ENCODE measurements at places on chromosomes 7 and 10. TPM values are rescaled to one million over a fixed set of nuclear protein-coding genes. Genes with fewer than 3 reads are reported as not detected.

Gene RTKN2
- total RNA-seq: 9.2 TPM

Gene TMEM26
- not detected for total RNA-seq

Gene KIN
- total RNA-seq: 10.8 TPM

Gene OGDHL
- total RNA-seq: 0.27 TPM

Gene BAG3
- 25.5 TPM for total RNA-seq

Gene APBB1IP
- 31.1 TPM for total RNA-seq

GRCh38 chr10:78706726-78707540 lies 361.8 kb upstream of the ZMIZ1 start:
- DNase-seq: no peak

DNA sequence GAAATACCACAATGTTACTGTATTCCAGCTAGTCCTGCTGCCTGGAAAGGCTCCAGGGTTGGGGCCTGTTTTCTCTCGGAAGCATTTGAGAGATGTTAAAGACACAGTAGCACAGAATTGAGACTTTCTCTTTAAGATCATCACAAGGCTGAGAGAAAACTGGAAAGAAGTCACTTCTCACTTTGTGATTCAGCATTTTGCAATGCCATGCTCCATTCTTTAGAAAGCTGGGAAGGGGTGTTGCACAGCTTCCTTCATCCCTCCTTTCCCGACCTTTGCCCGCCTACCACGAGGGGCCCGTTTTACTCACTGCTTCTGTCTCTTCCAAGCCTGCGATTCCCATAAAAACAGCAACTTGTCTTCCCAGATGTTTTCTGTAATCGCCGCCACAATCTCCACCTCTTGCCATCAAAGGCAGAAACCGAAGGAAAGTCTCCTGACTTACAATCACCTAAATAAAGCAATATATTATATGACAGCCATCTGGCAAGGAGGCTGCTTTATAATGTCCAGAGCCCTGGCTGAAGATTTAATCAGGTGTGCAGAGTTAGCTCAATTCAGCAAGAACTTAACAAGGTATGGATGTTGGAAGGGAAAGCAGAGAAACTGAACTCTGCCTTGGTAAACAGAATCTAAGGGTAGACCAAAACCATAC lies 18.9 kb downstream of the NOD1 start:
- DNase-seq: no peak

GRCh38 chr10:102834143-102834542 lies 3.1 kb downstream of the CYP17A1 start:
- no peak for DNase-seq

DNA sequence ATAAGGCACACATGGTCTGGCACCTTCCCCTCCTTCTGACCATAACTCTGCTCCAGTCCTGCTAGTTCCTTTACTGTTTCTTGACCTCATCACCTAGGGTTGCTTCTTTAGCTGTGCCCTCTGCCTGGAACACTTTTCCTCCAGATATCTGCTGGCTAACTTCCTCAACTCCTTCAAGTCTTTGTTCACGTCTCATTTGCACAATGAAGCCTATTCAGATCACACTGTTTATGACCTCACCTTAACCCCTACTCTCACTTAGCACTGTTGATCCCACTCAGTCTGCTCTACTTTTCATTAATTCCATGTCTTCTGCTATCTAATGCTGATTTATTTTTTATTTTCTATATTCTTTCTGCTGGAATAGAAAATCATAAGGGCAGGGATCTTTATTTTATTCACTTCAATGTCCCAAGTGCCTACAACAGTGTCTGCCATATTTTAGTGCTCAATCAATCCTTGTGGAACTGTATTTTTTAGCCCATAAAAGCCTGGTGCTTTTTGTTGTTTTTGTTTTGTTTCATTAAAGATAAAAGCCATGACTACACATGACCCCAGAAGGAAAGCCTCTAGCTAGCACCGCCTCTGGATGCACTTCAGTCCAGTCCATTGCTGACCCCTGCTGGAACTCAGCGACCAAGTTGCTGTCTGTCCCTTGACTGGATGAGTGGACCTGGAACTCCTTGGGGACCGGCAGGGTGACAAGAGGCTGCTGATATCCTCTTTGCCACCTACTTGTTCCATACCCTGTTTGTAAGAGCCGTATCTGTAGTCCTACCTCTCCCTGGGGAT lies 12.3 kb downstream of the KLF14 start:
- DNase-seq: peak; percentile 11

DNA sequence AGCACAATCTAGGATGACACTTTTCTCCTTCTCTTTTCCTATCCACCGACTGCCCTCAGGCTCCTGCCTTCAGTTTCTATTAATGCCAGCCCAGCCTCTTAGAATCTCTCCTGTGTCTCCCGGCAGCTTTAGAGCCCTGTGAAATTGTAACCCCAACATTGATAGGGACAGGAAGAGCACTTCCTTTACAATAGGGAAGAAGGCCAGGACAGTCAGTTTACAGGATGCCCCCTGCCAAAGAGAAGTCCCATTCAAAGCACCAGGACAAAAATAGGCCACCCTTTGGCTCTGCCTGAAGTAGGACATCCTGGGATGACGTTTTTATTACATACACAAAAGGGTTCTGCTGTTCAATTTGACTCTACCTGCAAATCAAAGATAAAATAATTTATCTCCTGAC lies 64.7 kb upstream of the ANK3 start:
- no peak for DNase-seq

DNA sequence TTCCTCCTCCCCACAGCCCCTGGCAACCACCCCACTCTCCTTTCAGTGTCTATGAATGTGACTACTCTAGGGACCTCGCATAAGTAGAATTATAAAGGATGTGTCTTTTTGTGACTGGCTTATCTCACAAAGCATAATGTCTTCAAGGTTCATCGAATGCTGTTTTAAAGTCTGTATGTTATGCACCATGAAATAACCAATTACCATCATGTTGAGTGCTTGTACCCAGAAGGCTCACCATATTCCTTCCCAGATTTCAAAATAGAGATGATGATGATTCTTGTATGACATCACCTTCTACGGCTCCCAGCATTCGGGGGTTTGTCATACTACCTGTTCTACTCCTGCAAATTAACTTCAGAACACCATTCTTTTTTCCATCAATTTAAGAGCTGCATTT lies 11.9 kb downstream of the PKD1L1 start:
- DNase-seq: no peak

- DNase-seq: no peak
These were observed 192.3 kb downstream of the REEP3 start for GRCh38 chr10:63713191-63714144.

- DNase-seq: no peak
These were observed 17.1 kb upstream of the VPS37D start for GRCh38 chr7:73650524-73650923.

- no peak for DNase-seq
These were observed 174.8 kb upstream of the ANK3 start for GRCh38 chr10:60564475-60564874.

DNA sequence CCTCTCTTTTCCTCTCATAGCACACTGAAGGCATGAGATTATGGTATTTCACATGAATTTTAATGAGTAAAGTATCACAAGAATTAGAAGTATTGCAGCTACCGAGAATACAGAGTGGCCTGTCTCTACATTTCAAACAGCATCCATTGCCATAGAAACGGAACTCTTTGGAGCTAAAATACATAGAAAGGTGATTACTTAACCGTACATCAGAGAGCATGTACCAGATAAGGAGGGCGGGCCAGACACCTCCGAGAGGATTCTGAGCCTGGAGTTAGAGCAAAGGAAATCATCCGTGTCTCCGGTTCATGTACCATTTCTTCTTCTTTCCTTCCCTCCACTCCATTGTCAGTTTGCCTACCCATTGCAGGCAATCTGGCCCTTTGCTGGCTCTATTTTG lies 196.7 kb downstream of the KLF6 start:
- no peak for DNase-seq

- DNase-seq: no peak
These were observed 148.8 kb upstream of the AGK start for GRCh38 chr7:141402277-141402996.
